ENCODE measurements at places on chromosomes 3 and 15.

- no peak for DNase-seq
These were observed 25.0 kb upstream of the BCL6 start for GRCh38 chr3:187770224-187770623.

- no peak for DNase-seq
These were observed 525.1 kb upstream of the GOLIM4 start for GRCh38 chr3:168620854-168621253.

GRCh38 chr15:44010089-44010488, 183.3 kb downstream of the WDR76 start:
- DNase-seq, result peak; percentile 38

DNA sequence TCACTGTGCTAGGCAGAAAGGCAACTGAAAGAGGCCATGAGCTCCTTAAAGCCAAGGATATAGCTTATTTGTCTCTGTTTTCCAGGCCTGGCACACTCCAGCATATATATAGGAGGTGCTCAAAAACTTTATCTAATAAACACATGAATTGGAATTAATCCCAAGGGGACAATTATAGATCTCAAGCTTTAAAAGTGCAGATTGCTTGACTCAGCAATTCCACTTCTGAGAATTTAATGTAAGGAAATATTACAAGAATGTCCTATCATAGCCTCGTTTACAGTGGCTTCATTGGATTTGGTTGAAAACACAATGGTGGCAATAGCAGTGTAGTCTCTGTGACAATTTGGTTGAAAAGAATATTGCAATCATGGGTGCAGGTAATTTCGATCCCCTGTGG, 267.3 kb downstream of the SHQ1 start:
- DNase-seq, result no peak

DNA sequence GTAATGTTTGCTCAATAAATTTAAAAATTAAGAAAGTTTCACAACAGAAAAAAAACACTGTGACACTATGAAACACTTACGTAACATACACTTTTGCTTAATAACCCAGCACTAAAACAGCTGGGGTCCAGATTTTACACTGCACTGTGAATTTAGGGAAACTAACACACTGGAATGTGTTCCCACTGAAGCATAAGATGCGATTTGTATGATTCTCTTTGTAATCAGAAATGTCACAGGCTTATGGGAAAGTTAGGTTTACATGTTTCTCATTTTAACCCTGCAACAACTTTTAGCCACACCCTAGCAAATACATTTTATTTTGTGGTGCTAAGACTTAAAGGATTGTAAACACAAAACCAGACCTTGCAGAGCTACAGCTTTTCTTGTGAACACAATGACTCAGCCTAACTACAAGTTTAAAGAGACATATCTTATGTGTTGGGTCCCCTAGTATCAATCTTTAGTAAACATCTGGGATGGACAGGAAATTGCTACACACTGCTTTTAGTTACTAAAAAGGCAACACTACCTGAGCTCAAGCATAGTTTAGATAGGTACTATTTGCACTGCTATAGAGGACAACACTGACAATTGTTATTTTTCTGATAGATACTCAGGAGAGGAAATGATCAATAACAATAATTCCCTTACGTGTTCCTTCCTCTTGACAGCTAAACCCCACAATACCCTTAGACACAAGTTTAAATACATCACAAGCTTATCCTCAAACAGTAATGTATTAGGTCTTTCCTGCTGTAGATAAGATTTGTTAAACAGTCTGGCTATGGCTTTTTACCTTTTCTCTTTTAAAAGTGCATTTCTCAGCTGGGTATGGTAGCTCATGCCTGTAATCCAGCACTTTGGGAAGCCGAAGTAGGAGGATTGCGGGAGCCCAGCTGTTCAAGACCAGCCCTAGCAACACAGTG, 3.8 kb downstream of the PLD1 start:
- DNase-seq, result peak; percentile 76

GRCh38 chr3:194985031-194985578, 285.9 kb downstream of the XXYLT1 start:
- peak; percentile 41 for DNase-seq

- DNase-seq, result no peak
These were observed 3.9 kb downstream of the PHLDB2 start for GRCh38 chr3:111862974-111863373.

DNA sequence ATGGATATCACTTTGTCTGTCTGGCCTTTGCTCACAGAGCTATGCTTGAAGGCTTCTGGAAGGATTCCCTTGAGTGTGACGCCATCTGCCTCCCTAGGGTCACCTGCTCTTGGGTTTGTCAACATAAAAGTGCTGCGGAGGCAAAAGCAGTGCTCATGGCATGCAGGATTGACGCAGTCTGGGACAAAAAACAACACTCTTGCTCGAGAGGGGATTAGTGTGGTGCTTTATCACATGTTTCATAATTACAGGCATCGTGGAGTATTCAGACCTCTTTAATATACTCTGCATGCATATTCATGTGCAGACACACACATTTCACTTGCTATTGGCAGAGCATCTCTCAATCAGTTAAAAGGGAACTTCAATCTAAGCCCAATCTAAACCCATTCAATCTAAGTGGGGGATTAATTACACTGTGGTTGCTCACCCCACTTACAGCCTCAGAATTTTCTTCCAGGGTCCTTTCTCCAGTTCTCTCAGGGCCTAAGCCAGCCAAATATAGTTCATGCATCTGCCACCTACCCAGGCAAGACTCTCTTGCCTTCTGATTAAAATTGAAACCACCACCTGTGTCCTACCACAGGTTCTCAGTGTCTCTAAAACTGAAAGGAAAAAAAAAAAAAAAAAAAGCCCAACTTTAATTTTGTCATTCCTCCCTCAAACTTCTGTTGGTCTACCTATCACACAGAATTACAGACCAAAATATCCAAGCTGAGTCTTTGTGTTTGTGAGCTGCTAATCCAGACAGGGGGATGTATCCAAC, 75.6 kb downstream of the BFSP2 start:
- no peak for DNase-seq

DNA sequence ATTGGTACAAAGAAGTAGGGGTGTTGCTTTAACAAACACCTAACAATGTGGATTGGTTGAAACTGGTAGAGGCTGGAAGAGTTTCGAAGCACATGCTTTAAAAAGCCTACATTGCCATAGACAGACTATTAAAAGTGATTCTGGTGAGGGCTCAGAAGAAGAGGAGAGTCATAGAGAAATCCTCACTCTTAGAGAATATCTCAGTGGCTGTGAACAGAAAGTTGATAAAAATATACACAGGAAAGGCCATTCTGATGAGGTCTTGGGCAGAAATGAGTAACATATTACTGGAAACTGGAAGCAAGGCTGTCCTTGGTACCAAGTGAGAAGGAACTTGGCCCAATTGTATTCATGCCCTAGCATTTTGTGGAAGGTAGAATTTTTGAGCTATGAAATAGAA, 173.7 kb upstream of the CRBN start:
- no peak for DNase-seq

DNA sequence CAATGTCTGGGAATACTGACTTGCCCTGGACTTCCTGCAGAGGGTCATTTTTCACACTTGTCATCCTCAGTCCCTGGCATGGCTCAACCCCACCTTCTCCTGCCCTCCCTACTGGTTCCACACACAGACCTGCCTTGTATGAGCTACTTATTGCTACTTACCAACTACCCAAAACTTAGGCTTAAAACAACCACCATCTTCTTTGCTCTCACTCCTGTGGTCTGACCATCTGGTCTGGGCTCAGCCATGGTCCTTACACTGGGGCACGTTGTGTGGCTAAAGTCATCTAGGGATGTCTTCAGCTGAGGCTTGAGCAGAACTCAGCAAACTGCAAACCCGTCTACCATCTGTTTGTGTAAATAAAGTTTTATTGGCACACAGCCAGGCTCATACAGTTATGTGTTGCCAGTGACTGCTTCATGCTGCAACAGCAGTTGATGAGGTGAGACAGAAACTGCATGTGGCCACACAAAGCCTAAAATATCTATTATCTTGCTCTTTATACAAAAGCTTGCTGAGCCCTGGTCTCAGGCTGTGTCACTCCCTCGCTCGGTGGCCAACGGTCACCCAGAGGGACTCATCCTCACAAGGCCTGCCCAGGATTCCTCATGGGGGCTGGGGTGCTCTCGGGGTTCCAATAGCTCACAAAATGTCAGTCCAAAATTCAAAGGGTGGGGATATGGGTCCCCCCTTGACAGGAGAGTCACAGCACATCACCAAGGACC, 43.5 kb downstream of the KLF15 start:
- no peak for DNase-seq

- DNase-seq, result no peak
These were observed 4.3 kb downstream of the TMOD3 start for GRCh38 chr15:51833772-51834171.

DNA sequence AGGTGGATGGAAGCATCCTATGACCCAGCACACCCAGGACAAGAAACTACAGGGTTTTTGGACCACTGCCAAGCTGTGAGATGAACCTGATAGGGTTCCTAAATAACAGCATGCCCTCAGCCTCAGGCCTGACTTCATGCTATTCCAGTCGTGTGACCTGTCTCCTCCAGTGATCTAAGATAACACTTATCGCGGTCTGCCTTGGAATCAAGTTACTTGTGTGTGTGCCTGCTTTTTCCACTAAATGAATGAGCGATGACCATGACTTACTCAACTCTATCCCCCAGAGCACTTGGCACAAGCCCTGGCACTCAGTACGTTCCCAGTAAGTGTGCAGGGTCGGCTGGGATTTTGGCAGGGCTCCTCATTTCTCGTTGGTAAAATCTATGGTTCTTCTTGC, 172.7 kb upstream of the TP63 start:
- DNase-seq, result no peak

DNA sequence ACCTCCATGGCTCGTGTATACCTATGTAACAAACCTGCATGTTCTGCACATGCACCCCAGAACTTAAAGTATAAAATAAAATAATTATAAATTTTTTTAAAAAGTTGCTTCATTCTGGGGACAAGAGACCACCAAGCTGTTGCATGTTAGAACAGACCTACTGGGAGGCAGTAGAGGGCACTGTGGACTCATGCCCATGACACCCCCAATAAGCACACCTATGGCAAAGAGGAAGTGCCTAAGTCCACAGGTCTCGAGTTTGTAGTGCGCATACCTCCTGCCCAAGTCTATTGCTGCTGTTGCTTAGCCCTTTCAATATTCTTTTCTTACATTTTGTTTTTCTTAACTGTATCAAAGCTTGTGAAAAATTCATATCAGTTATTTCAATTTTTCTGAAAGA, 267.9 kb upstream of the THBS1 start:
- DNase-seq, result no peak

DNA sequence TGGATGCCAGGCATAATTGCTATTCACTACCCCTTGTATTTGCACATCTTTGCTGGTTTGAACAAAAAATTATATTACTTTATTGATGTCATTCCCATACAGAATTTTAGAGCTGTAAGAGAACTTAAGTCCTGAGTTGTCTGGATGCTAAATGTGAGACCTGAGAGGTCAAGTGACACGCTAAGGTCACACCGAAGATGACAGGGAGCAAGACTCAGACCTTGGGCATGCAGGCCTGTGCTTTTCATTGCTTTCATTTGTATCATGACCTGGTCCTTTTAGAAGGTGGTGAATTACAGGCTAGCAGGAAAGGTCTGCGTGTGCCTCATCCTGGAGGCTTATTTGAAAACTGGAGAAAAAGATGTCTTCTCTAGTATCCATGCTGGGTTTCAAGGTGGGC, 312.0 kb upstream of the RASGRP1 start:
- no peak for DNase-seq

Data from AG04450 (cell line).